ENCODE measurements at places on chromosomes 1 and 21.

DNA sequence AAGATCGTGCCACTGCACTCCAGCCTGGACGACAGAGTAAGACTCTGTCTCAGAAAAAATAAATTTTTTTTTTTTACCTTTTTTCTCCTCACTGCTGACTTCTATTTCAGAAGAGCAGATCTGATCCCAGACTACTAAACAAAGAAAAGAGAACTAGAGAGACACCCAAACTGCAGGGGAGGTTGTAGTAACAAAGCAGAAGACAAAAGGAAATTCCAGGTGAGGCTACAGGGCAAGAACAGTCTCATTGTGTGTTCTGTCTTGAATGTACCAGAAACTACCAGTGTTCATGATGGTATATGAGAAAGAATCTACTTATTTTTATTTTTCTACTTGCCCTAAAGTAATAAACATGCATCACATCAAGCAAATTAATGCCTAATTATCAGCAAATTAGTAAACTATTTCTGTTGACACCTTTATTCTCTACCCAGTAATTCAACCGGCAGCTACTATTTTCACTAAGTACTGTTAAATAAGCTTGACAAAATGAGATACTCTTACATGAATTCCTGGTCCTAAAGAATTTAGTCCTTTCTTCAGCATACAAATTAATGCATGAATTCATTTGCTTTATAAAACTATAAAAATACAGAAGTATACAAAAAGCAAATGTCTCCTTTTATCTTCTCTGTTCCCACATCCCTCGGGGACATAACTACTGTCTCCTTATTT lies 40.6 kb downstream of the ARID4B start:
- no peak for DNase-seq

GRCh38 chr1:76862447-76862846 lies 4.8 kb upstream of the ST6GALNAC5 start:
- no peak for DNase-seq

- no peak for DNase-seq
Observed at GRCh38 chr1:244557565-244557964, 95.4 kb upstream of the DESI2 start.

- DNase-seq: no peak
Observed at GRCh38 chr1:38500352-38500751, 359.2 kb downstream of the RRAGC start.

GRCh38 chr21:27812279-27812678 lies 845.4 kb upstream of the ADAMTS5 start:
- DNase-seq: no peak

DNA sequence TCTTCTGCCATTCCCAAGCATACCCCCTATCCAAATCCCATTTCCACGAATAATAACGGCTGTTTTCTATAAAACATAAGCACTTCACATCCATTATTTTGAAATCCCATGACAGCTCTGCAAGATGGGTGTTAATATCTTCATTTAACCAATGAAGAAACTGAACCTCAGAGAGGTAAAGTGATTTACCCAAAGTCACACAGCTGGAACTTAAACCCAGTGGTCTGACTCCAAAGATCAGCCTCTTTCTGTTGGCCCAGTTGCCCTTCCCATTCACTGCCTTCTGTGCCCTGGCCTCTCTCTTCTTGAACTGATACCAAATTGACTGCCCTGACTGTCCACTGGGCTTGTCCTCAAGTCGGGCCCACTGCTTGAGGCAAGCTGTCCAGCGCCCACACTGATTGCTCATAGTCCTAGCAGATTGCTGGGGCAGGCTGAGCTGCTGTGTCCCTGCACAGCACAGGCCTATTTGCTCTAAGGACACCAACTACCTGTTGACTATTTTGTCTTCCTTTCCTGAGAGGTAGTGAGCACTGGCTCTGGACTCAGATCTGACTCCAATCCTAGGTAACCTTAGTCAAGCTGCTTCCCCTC lies 19.3 kb downstream of the TAL1 start:
- no peak for DNase-seq

GRCh38 chr21:35159881-35160280 lies 110.8 kb upstream of the RUNX1 start:
- DNase-seq: no peak

GRCh38 chr21:34235514-34235913 lies 128.3 kb upstream of the KCNE2 start:
- DNase-seq: no peak

DNA sequence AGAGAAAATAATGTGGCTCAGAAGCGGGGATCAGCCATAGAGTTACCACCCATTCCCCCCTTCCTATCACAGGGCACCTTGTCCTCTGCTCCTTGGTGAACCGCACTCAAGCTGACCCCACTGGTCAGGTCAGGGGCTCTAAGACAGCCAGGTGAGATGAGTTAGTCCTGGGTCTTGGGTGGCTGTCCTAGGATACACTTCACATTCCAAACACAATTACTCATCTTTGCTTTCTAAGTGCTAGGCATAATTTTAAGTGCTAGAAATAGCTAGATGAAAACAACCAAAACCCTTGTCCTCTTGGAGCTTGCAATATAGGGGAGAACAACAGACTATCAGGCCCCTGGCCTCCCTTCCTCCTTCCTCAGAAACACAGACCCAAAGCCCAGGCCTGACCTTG lies 7.8 kb upstream of the MUTYH start:
- no peak for DNase-seq

DNA sequence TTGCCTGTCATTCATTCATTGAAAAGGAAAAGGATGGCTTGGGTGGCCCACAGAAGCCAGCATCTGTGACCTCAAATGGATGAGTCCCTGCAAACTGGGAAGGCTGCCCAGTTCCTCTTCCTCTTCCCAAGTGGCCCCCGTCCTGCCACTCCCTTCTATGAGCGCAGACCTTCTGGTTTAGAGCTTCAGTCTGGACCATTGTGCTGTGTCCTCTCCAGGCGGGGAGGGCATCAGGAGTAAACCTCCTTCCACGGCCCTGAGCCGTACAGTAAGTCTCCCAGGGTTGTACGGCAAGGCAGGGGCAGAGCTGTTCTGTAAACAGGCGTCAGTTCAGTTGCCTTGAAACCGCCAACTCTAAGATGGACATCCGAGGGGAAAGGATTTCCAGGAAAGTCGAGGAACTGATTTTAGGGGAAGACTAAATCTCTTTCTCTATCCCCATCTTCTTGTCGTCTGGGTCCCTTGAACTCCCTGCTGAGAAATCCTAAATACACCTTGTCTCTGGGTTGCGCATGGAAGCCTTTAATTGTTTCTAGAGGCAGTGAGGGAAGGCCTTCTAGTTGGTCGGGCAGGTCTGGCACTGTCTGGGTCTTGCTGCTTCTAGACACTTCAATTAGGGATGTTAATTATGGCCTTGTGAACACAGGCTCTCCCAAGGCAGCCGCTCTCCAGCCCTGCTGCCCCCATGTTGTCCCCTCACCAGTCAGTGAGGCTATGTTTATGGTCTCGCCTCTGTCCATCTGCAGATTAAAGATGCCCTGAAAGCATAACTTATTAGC lies 22.1 kb downstream of the SOX13 start:
- DNase-seq: no peak

DNA sequence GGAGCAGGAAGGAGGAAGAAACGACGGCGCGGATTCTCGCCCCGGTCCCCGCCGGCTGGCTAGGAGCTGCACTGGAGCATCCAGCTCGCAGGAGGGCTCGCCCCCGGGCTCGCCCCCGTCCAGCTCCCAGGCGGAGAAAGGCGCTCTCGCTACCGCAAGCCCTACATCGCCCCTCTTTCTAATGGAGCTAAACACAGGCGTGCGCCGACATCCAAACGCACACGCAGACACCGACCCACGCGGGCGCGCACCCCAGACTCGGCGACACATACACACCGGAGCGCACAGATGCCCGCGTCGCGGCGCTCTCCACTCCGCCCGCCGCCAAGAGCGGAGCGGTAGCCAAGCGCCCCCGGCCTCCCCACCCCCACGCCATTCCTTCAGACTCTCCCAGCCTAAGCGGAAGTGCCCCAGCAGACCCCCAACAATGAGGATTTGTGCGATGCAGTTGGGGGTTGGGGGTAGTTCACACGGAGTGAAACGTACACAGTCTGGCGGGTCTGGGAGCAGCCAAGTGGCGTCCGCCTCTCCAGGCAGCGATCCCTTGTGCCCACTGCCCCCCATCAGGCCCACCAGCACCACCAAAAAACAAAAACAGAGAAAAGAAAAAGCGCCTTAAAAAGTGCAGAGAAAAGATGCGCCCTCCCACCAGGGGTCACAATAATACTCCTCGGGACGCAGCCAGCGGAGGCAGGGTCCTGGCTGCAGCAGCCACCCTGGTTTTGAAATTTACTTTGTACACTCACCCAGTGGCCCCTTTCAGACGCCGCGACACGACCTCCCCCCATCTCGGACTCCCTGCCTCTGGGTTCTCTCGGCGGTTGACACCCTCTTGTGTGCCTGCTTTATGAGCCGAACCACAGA lies 1.4 kb downstream of the DAB1 start:
- no peak for DNase-seq

- no peak for DNase-seq
Observed at GRCh38 chr1:60745484-60745883, 336.9 kb upstream of the NFIA start.

DNA sequence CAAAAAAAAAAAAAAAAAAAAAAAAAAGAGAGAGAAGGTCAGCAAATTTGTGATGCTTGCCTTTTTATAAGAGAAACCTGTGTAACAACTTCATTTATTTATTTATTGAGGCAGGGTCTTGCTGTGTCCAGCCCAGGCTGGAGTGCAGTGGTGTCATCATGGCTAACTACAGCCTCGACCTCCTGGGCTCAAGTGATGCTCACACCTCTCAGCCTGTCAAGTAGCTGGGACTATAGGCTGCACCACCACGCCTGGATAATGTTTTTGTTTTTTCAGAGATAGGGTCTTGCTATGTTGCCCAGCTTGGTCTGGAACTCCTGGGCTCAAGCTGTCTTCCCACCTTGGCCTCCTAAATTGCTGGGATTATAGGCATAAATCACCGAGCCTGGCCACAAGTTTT lies 42.4 kb downstream of the DHCR24 start:
- no peak for DNase-seq

GRCh38 chr1:234605983-234606783 lies 3.8 kb downstream of the IRF2BP2 start:
- DNase-seq: peak; percentile 28

GRCh38 chr1:6803357-6803756 lies 18.1 kb downstream of the CAMTA1 start:
- no peak for DNase-seq

GRCh38 chr1:19596065-19596713 lies 47.9 kb upstream of the NBL1 start:
- no peak for DNase-seq

- no peak for DNase-seq
Observed at GRCh38 chr1:23444104-23444533, 19.6 kb upstream of the TCEA3 start.

DNA sequence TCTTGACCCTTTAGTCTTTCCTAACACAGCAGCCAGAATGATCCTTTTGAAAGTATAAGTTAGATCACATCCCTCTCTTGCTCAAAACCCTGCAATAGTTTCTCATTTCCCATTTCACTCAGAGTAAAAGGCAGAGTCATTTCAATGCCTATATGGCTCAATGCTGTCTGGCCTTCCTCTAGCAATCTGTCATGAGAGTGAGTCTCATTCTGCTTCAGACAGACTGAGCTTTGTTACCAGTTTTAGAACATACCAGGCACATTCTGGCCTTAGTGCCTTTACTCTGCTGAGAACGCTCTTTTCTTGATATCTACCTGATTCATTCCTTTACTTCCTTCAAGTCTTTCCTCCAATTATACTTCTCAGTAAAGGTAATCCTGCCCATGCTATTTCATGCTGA lies 372.8 kb upstream of the PKN2 start:
- no peak for DNase-seq

- no peak for DNase-seq
Observed at GRCh38 chr1:78081980-78082860, 36.5 kb downstream of the GIPC2 start.
